ENCODE measurements at places on chromosomes 7 and 10. TPM values are rescaled to one million over a fixed set of nuclear protein-coding genes. Genes with fewer than 3 reads are reported as not detected.

DNA sequence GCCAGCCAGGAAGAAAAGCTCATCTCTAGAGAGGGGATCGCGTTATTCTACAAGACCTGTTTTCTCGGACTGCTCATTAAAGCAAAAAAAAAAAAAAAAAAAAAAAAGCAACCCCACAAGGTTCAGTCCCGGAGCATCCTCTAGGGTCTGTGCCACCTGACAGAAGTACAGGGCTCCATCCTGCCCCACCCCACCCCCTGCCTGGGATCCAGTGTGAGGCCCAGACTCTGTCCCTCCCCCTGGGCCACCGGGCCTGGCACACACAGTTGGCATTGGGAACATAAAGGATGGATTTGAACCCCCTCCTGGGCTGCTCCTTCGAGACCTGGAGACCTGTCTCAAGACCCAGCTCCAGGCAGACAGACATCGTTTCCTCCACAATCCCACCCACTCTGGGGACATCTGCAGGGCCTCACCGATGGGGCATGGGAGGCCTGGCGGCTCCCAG, 688 bp downstream of the ORAI2 start:
- no peak for DNase-seq

DNA sequence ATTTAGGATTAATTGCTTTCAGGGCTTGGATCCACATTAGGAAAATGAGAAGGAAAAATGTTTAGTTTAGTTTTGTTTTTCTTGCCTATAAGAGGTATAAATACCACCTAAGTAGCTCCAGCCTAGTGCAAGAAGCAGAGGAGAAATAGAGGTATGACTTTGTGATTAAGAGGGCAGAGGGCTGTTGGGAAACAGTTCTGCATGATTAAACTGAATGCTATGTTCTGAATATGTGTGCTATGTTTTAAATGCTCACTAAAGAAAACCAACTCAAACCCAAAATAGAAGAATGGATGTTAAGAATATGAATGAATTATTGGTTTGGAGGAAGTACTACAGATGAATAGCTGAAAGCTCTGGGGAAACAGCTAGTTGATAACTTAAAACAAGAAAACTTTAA, 7.6 kb downstream of the CALCR start:
- DNase-seq: peak; percentile 48

DNA sequence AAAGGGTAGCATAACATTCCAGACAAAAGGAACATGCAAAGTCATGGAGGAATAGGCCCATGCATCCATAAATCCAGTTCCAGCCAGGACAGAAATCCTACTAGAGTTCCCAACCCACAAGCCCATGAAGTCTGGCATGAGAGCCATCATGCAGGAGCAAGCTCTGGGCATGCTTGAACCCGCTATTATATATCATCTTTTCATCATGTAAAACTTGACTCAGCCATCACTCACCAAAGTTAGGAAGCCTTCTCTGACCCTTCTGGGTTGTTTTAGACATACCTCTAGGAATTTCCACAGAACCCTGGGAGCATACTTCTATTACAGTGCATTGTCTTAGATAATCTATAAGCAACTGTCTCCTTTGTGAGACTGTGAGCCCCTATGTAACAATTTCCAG, 293.0 kb upstream of the NPSR1 start:
- no peak for DNase-seq

The FZD8 gene
- polyA plus RNA-seq: 0.39 TPM

The INHBA gene
- 7.9 TPM for polyA plus RNA-seq

DNA sequence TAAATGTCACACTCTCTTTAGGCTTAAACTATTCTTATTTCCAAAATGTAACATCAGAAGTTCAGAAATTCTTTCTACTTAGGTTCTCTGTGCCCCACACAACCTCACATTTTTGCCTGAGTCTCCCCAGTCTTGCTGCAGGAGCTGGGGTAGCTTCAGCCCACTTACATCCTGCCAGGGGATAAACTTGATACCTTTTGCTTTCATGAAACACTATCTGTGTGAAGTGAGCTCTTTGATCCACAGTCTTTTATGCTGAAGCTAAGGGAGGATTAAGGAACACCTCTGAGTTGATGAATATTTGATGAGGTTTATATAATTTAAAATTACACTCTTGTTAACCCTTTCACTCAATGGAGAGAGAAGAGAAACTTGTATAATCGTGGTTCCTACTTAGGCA, 341.0 kb downstream of the AUTS2 start:
- no peak for DNase-seq

The LRMDA gene
- polyA plus RNA-seq: 2.6 TPM

DNA sequence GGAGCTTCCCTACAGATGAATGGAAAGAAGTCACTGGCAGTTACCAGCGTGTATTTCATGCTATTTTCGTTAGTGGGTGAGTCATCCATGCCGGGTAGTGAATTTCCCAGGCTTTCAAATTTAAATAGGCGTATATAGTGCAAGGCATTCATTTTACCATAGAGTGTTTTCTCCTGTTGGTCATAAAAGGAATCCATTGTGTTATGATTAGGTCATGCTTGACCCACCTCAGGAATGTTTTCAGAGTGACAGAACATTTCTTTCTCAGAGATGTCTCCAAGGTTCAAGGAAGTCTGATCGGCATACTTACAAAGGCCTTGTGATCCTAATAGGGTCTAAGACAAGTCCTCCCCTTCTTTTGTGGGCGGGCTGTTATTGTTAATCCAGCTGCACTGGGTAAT, 110.7 kb downstream of the AKR1D1 start:
- peak; percentile 35 for DNase-seq

The MRC1 gene
- polyA plus RNA-seq: not detected

The CCL24 gene
- polyA plus RNA-seq: not detected

Data from GM23248 (cell line).